Foreskin fibroblast (primary cell): ENCODE measurements at places on chromosomes 1 and 21.

DNA sequence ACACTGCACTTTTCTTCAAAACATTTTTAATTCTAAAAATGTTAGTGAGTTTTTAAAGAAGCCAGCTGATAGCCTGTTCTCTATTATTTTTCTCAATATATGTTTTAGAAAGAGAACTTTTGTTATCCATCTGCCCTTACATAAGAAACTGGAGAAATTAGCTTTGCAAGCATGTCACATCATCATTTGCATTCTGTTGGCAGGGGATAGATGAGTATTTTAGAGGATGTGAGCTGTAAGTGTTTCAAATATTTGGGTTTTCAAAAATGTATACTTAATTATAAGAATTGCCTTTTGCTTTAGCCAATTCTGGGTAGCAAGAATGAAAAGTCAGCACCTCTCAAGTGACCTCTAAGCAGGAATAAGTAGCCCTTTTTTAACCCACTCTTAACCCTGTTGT is 7.4 kb downstream of the NFIA start:
- DNase-seq = no peak

DNA sequence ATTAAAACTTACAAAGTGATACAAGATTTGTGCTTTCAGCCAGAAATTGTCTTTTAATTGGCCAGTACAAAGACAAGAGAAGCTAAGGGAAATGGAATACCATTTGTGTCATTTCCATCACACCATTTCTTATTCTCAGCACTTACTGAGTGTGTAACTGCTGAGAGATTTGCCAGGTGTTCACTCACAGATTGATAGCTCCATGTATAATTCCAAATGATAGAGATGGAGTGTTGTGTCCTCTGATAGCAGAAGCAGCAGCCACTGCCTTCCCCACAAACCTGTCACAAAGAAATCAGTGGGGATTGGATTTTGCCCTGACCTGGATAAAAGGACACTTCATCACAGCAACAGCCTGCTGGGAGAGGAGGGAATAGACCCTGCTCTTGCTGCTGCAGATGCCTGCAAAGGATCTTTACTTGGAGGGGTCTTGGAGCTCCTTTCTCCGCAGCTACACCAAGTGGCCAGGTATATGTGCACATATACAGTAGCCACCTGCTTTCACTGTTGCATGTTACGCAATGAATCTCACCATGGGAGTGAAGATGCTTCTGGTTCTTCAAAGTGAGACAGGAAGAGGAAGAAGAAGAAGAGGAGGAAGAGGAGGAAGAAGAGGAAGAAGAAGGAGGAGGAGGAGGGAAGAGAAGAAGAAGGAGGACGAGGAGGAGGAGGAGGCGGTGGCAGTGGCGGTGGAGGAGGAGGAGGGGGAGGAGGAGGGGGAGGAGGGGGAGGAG is 78.7 kb upstream of the KCNJ15 start:
- no peak for DNase-seq

- DNase-seq = no peak
Measured at GRCh38 chr21:42680058-42680330, 26.6 kb downstream of the PDE9A start.

DNA sequence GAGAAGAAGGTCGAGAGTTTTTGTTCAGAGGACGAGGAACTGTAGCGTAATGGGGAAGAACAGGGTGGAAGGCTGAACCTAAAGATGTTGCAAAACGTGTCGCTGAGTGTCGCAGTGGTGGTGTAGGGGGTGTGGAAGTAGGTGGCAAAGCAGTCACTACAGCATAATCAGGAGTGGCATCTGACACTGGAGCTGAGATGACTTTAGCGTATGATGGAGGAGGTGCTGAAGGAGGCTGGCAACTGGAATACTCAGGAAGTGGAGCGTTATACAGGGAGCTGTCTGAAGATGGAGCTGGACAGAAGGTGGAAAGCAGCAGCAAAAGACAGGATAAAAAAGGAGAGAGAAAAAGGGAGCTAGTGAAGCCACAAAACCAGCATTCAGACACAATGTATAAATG is 89.9 kb upstream of the LBR start:
- DNase-seq = peak; percentile 3

- peak; percentile 61 for DNase-seq
Measured at GRCh38 chr1:109993885-109994284, 9.3 kb downstream of the AHCYL1 start.

DNA sequence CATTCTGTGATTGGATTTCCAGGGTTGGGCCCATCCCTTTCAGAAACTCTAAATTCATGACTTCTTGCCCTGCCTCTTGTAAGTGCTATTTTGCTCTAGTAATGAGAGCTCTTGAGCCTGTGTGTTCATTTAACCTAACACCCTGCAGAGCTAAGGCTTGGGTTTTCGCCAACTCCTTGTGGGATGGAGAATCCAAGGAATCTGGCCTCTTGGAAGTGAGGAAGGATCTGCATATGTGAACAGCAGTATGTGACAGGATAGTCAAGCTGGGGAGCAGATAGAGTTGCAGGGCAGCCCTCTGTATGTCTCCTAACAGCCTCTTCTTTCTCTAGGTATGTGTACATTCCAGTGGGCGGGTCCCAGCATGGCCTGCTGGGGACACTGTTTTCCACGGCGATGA is 258.9 kb downstream of the HHAT start:
- peak; percentile 14 for DNase-seq

DNA sequence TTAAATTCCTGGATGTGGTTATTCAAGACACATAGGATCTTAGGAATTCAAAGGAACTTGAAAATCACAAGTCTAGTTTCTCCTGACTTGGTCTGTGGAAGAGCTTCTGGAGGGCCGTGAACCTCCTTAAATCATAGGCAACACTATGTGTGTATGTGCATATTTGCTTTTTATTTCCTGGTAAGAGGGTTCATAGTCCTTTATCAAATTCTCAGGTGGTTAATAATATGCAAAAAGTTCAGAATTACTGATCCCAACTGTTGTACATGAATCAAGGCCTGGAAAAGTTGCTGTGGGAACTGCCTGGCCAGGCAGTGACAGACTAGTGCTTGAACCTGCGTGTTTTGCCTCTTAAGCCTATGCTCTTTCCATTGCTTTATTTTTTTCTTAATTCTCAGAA is 12.9 kb downstream of the MTR start:
- no peak for DNase-seq

GRCh38 chr1:237953238-237953637 is 62.5 kb upstream of the ZP4 start:
- no peak for DNase-seq

- no peak for DNase-seq
Measured at GRCh38 chr1:236209185-236209584, 66.8 kb downstream of the GPR137B start.

- DNase-seq = no peak
Measured at GRCh38 chr1:170671629-170671963, 7.7 kb downstream of the PRRX1 start.

DNA sequence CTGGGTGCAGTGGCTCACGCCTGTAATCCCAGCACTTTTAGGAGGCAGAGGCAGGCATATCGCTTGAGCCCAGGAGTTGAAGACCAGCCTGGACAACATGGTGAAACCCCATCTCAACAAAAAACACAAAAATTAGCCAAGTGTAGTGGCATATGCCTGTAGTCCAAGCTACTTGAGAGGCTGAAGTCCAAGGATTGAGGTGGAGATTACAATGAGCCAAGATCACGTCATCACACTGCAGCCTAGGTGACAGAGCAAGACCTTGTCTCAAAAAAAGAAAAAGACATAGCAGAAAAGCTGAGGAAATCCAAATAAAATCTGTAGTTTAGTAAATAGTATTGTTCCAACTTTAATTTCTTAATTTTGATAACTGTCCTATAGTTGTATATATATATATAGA is 11.5 kb upstream of the ASH1L start:
- DNase-seq = no peak

DNA sequence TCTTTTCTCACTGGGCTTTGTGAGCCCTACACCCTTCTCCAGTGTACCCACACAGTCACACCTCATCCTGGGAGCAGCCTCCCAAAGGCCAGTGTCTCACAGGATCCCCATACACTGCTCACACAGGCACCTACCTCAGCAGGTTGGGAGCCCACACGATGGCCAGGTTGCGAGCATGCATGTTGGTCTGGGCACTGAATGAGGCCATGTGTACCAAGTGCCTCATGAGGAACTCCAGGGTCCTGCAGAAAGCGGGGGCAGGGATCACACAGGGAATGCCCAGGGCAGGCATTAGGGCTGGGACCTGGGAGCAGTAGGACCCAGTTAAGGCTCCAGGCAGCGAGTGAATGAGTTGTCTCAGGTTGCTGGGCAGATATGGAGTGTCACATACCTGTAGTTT is 8.5 kb upstream of the USF1 start:
- DNase-seq = no peak

GRCh38 chr1:84719543-84720217 is 29.4 kb upstream of the SSX2IP start:
- no peak for DNase-seq

- no peak for DNase-seq
Measured at GRCh38 chr1:69459244-69459643, 108.5 kb upstream of the LRRC7 start.

GRCh38 chr1:162937716-162938395 is 76.9 kb upstream of the CCDC190 start:
- DNase-seq = no peak

DNA sequence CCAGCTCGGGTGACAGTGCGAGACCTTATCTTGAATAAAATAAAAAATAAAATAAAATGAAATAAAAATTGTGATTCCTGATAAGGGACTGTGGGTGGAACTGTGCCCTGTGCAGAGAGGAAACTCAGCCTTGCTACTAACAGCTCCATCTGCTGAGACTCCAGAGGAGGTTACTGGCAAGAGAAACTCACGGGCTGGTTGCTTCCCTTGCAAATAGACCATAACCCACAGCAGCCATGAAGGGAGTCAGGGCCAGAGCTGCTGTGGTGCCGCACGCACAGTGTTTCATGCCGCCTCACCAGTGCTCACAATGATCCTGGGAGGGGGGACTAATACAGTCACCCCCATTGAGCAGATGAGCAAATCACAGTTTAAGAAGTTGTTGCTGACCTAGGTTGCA is 13.7 kb downstream of the ZBTB17 start:
- no peak for DNase-seq

DNA sequence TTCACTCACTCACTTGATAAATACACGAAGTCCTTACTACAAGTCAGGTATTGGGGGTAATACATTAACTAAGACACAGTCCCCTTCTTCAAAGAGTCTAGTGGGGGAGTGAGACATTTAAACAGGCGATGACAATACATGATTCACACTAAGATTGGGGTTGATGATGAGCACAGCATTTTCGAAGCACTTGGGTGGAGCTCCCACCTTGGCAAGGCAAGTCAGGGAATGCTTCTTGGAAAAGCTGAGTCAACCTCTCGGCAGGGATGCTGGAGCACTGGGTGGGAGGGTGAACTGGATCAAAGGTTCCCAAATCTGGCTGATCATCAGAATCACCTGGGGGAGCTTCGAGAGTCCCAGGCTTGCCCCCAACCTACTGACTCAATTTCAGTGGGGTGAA is 57.9 kb upstream of the ENAH start:
- no peak for DNase-seq

- DNase-seq = no peak
Measured at GRCh38 chr1:175543447-175543846, 199.9 kb downstream of the TNR start.

- DNase-seq = no peak
Measured at GRCh38 chr1:6852136-6852890, 67.1 kb downstream of the CAMTA1 start.

DNA sequence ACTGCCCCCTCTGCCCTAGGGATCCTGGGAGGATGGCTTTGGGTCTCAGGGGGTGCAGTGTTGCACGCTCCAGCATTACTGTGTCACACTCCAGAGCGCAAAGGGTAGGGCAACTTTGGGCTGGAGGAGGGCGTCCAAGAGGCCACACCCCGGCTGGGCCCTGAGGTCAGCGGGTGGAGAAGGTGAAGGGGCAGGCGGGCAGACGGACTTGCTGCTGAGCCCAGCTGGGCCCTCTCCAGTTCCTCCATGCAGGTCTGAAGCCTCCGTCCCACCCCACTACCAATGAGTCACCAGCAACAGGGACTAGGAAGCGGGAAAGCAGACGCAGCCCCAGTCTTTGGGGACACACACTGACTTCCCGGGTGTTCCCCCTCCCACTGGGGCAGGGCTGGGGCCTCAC is 116.0 kb downstream of the CASZ1 start:
- no peak for DNase-seq

- no peak for DNase-seq
Measured at GRCh38 chr1:29540801-29541357, 304.6 kb downstream of the PTPRU start.

DNA sequence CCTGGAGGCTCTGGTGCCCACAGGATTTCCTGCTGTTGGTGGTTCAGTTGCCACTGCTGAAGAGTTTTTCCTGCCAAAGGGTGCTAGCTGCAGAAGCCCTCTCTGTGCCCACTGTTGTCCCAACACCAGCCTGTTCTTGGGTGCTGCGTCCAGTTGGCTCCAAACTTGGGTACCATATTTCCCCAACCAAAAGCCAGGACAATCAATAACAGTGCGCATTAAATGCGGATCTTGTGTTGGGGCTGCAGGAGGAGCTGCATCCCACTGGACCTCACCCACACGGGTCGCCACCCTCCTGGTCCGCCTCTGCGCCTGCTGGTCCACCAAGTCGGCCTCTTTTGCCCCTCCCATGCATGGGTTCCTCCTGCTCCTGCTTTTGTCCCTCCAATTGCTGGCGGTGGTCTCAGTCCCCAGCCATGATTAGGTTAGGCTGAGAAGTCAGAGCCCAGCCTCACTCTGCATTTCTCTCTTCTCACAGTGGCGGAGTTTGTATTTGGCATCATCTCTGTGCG is 9.8 kb downstream of the ABCG1 start:
- DNase-seq = no peak

DNA sequence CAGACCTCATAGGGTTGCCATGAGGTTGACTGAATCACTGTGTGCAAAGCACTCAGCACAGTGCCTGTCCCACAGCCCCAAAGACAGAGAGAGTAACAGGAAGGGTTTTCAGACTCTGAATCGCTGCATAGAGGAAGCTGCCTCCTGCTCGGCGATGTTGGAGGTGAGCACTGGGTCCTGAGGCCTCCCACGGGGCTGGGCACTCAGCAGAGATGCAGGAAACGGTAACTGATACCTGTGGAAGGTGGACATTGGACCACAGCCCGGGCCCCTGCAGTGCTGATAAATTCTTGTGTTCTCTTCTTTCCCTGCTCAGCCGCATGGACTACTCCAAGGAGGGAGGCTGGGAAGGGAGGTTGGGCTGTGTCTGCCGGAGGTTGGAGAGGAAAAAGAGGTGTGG is 389.7 kb downstream of the PTPRU start:
- no peak for DNase-seq

- no peak for DNase-seq
Measured at GRCh38 chr1:62058956-62059355, 135.7 kb upstream of the L1TD1 start.

GRCh38 chr1:3594706-3595377 is 16.5 kb downstream of the MEGF6 start:
- no peak for DNase-seq

DNA sequence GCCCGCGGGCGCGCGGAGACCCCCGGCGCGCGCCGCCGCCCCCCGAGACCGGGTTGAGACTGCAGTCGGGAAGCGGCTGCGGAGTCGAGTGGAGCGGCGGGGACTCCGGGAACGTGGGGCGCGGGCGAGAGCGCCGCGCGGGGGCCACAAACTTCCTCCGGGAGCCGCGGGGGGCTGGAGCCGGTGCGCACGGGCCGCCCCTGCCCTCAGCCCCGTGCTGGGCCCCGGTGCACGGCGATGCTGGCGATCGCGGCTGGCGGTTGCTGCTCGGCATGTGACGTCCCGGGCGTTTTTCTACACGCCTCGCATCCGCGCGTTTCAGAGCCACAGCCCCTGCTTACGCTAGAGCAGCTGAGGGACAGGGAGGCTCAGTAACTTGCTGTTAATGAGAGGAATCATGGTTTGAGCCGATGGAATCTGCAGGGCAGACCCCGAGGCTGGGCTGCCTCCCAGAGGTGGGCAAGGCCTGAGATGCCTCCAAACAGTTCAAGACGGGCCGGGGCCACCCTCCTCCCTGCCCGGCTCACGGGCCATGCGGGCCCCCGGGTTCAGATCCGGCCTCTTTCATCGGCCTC is 520 bp downstream of the TMEM201 start:
- DNase-seq = peak; percentile 68
